Upper lobe of right lung (tissue), 1 donor: ENCODE measurements at places on chromosomes 7 and 10. TPM values are rescaled to one million over a fixed set of nuclear protein-coding genes. Genes with fewer than 3 reads are reported as not detected.

The SP4 gene
- total RNA-seq = 8.2 TPM

The CXCL12 gene
- 40.8 TPM for total RNA-seq

GRCh38 chr10:182441-183201, 47.4 kb downstream of the ZMYND11 start:
- DNase-seq = no peak

DNA sequence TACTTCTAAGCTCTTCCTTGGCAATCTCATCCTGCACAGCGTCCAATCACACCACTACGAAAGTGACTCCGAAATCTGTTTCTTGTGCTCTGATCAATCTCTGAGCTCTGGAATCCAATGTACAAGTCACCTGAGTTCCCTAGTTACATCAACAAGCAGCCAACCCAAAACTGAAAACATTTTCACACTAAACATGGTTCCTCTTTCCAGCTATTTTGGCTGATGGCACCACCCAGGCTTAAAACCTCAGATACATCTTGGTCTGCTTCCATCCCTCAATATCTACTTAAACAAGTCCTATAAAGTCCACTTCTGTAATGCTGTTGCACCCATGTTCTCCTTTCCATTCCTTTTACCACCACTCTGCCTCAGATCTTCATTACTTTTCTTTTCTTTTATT, 3.6 kb downstream of the BLOC1S2 start:
- DNase-seq = no peak

DNA sequence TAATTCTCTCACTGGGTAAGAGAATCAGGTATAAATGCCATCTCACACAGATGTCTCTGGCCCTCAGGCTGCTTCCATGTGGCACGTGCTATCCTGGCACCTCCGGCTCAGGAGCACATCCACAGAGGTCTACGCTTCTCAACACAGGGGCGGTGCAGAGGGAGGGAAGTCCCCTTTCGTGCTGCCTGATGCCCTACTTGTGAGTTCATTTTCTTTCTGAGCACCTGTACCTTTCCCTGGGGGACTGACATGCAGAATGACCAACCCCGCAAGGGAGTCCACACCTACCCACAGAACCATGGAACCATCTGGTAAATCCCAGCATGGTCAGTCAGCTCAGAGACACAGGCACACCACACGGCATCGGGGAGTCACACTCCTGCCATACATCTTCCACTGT, 99.0 kb upstream of the SAMD8 start:
- no peak for DNase-seq

The RUFY2 gene
- total RNA-seq = 23.1 TPM

The PVRIG gene
- total RNA-seq = 1.4 TPM

GRCh38 chr7:112770051-112770450, 20.1 kb downstream of the TMEM168 start:
- DNase-seq = no peak

The COG5 gene
- 39.6 TPM for total RNA-seq

The ATG9B gene
- 0.17 TPM for total RNA-seq

DNA sequence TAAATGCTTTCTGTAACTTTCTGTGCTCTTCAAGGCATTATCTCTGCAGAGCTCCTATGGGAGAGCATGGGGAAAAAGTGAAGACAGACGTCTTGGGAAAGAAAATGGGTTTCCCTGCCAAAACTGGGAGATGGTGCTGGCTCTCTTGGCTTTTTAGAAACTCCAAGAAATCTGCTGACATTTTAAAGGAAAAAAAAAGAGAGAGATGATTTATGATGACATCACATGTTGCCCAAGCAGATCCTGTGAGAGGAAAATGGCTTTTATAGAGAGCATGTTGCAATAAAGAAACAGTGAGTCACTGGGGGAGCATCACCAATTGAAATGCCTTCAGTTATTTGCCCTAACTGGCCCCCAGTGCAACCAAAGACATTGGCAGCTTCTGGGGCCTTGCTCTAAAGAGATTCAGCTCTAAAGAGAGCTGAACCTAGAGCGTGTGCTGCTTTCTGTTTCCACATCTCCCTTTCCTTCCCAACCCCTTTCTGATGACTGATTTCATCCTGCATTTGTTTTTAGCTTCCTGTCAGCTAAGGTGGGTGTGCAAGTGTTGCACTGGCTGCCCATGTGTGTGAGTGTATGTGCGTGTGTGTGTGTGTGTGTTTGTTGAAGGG, 37.7 kb downstream of the LRMDA start:
- no peak for DNase-seq
